ENCODE measurements at places on chromosomes 6 and 20. TPM values are rescaled to one million over a fixed set of nuclear protein-coding genes. Genes with fewer than 3 reads are reported as not detected.
A peak's percentile ranks its signal among the peaks of the same experiment; 100 is the strongest.

- DNase-seq: no peak
Observed at GRCh38 chr6:154343473-154344308, 12.9 kb downstream of the IPCEF1 start.

Gene CLVS2
- not detected for total RNA-seq

DNA sequence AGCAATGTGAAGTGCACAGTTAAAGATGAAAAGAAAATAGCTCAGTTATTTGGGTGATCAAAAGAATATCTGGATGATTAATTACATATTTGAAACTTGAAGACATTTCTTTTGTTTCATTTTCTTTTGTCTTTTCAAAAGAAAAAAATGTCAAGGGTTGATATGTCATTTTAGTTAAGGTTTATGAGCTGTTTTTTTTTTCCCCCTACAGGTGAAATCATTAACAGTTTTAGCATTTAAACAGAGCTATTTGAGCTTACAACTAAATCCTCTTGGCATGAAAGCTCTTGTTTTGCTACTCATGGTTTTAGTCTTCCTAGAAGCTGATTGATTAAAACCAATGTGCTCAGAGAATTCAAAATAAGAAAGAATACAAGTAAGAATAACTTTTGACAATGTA is 887.3 kb downstream of the PHF3 start:
- DNase-seq: no peak

Gene ABHD16B
- not detected for total RNA-seq

Gene ENPP5
- 0.21 TPM for total RNA-seq

- DNase-seq: peak; percentile 82
Observed at GRCh38 chr6:2634139-2634964, 116.4 kb downstream of the MYLK4 start.

Gene RAD21L1
- 0.25 TPM for total RNA-seq

DNA sequence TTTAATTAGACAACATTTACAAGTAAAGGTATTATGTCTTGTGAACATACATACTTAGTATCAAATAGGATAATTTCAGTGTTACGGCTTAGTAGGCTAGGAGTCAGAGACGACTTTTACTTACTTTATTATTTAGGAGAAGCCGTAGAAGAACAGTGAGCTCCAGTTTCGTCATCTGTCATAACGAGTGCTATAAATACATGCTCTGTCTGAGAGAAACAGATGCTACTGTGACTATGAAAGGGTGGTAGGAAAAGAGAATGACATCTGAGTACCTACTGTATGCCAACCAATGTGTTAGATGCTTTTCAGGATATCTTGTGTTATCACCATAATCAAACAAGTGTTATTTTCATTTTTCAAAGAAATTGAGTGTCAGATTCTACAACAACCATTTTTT is 119.0 kb downstream of the EYA4 start:
- no peak for DNase-seq

DNA sequence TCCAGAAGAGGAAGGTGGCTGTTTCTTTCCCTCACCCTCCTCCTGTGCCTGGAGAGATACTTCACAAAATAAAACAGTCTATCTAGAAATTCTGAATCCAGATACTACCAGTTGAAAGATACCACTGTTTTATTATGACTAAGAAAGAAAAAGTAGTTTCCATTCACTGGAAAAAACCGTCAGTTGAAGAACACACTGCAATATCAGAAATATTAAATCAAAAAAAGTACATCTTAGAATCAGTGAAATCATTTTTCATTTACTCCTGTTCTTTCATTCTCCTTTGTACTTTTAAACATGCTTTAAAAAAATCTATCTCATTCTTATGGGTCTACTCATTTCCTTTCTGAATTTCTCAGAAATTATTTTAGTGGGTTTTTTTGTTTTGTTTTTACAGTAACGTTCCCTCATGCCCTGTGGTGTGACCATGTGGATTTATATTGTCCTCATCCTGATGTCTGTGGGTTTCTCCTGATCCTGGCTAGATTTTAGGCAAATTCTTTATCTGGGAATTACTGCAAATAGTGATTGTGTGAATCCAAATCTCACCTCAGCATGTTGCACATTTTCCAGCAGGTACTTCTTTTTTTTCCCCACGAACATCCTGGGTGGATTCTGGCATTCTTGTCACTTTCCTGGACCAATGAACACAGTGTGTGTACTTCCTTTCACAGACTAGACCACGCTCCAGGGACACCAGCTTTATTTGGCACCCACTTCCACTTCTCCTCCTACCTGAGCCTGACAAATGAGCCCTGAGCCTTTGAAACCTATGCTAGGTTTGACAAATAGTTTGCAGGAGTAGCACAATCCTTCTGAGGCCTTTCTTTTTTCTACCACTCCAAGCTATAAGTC is 114.0 kb upstream of the LAMP5 start:
- DNase-seq: no peak

Gene NEDD9
- total RNA-seq: 11.0 TPM

DNA sequence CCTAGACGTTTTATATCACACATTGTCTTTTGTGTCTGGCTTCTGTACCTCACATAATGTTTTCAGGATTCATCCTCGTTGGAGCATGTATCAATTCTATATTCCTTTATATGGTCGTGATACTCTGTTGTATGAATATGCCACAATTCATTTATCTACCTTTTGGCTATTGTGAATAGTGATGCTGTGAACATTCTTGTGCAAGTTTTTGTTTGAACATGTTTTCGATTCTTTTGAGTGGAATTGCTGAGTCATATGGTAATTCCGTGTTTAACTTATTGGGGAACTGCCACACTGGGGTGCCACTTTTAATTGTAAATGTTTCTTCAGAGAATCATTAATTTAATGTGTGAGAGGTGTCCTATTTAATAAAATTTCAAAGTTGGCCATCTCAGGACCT is 101.2 kb downstream of the SLC35B3 start:
- DNase-seq: no peak

Gene FITM2
- 2.7 TPM for total RNA-seq

DNA sequence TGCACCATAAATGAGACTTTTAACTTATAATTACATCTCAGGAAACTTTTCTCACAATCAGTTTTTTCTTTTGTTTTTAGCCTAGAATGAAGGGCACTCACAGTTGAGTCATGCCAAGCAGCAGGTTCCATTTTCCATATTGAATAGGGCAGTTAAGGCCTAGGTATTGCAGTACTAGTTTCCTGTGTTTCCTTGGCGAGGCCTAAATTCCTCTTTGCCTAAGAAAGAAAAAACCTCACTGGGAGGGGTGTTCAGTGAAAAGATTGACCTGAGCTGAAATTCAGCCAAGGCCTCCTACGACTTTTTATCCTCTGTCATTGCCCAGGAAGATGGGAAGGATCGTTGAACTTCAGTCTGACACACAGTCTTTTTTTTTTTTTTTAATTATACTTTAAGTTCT is 85.5 kb downstream of the IMPG1 start:
- no peak for DNase-seq

- DNase-seq: no peak
Observed at GRCh38 chr6:124772733-124773319, 189.4 kb upstream of the RNF217 start.

Gene TAF4
- total RNA-seq: 22.0 TPM

- no peak for DNase-seq
Observed at GRCh38 chr6:25346064-25346463, 66.9 kb downstream of the CARMIL1 start.

DNA sequence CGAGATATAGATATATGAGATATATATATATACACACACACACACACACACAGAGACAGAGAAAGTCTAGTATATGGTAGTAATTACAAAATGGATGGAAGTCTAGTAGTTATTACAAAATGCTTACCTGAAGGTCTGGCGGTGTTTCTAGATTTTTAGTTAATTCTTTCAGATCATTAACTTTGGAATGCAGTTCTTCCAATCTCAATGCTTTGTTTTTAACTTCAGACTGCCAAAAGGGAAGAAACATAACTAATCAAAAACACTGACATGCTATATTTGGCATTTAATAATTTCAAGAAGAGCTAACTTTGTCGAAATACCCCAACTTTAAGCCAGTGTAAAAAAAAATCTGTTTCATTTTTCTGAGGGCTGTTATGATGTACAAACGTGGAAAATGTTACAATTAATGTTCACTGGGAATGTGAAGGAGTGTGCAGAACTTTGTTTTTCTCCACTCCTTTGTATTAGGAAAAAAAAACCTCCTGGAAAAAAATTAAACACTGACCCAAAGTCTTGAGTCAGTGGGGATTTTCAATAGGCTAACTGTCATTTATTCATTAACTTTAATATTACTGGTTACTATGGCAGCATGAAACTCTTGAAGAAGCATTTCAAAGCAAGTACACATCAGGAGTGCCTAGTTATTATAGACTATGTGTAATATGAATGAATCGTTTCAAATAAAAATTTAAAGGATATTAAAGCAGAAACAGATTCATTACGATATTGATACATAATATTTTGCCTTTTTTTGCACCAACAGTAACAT is 232.9 kb downstream of the SYNE1 start:
- DNase-seq: no peak

GRCh38 chr6:72619883-72620696 is 1.8 kb upstream of the KCNQ5 start:
- DNase-seq: peak; percentile 86

Gene ENTPD6
- 45.6 TPM for total RNA-seq

Gene SIRPB2
- not detected for total RNA-seq
